ENCODE measurements at places on chromosomes 11 and 22.

DNA sequence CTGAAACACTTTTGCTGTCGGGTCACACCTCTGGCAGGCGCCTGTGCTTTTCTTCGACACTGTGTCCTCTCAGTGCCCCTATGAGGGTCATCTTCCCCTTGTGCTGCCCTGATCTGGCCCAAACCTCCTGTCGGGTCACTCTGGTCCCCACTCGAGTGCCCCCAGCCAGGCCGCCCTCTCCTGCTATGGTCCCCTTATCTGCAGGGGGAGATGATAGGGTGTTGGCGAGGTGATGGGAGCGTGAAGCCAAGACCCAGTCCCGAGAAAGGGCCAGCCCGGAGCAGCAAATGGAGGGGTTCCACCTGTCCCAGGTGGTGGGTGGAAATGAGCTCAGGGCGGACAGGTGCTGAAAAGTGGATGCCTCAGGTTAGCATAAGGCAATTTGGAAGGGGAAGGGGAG is 9.7 kb downstream of the NADSYN1 start:
- DNase-seq: no peak

- no peak for DNase-seq
Measured at GRCh38 chr11:31779374-31779791, 31.7 kb downstream of the PAX6 start.

DNA sequence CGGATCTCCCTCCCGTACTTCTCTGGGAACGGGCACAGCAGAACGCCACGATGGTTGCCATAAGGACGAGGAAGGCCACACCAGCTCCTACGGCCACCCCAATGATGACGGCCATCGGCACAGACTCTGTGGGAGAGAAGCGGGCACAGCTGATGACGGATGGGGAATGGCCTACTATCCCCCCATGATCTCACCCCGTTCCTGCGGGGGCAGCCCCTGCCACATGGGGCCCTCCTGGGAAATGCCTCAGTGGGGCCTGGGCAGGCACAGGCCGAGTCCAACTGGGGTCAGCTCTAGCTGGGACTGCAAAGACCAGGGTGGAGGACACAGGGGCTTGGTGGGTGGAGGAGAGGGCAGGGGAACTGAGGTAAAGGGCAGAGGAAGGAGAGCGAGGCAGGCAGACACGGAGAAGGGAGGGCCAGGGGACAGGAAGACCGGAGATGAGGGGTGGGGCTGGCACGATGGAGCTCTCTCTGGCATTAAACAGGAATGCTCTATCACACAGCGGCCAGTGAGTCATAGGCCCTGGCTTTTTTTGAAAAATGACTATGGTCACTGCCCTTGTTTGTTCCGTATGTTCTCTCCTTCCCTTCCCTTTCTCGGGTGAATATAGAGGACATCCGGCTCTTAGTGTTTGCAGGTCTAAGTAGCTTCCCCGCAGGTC is 76.0 kb downstream of the ST3GAL4 start:
- no peak for DNase-seq

DNA sequence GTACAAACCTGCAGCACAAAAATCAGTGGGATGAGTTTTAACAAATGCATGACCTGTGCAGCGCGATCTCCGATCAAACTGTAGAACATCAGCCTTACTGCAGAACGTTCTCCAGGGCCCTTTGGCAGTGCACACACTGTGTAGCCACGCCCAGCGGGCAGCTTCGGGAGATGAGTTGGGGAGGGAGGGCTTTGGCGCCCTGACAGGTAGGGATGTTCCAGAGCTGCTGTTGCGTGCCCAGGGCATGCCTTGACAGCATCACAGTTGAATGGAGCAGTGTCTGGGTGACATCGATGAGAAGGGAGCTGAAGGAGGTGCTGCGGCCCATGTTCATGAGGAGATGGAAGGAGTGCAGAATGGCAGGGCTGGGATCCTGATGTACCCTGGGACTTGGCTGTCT is 80.2 kb downstream of the TBC1D22A start:
- no peak for DNase-seq

DNA sequence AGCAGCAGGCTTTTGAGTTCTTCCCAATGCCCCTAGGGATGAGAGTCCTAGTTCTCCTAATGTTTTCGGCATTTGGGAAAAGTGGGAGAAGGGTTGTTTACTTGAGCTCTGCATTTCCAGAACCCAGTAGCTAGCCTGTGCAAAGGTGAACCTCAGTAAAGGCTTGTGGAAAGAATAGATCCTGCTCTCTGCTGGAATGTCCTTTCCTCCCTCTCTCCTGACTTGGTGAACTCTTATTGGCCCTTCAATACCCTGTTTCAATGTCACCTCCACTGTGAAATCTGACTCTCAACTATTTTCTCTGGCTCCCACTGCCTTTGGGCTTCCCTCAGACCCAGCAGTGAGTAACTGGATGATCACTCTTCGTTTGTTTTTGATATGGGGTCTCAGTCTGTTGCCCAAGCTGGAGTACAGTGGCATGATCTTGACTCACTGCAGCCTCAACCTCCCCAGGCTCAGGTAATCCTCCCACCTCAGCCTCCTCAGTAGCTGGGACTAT is 2.4 kb upstream of the UVRAG start:
- DNase-seq: no peak

DNA sequence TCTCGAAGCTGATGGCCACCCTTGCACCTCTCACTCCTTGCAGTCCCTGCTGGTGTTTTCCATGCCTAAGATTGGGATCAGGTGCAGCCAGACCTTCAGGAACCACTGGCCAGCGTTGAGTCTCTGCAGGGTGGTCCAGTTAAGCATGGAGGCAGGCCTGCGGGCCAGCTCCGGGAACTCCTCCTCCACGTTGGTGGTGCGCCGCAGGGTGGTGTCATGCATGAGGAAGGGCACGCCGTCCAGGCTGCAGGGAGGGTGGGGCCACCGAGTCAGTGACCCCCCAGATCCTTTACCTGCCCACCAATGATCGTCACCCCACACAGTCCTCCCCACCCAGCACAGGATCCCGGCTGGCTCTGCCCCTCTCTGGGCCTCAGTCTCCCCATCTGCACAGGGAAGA is 10.0 kb upstream of the KLHL35 start:
- DNase-seq: no peak

GRCh38 chr11:19848219-19848618 is 135.6 kb downstream of the NAV2 start:
- DNase-seq: no peak

DNA sequence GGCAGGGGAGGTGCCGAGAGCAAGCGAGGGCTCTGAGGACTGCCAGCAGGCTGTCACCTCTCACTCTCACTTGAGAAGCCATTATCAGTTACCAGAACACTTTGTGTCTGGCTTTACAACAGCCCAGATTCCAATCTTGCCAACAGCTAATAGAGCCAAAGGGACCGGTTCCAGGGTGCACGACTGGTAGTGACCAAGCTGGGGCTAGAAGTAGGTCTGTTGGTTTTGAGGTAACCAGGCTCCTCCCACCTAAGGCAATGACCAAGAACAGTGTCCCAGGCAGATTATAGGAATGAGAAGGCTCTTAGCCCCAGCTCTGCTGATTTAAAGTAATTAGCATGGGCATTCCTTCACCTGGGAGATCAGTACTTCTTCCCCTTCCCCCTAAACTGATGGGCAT is 7.2 kb upstream of the IL10RA start:
- no peak for DNase-seq

GRCh38 chr11:124793466-124794278 is 6.5 kb downstream of the MSANTD2 start:
- DNase-seq: no peak

DNA sequence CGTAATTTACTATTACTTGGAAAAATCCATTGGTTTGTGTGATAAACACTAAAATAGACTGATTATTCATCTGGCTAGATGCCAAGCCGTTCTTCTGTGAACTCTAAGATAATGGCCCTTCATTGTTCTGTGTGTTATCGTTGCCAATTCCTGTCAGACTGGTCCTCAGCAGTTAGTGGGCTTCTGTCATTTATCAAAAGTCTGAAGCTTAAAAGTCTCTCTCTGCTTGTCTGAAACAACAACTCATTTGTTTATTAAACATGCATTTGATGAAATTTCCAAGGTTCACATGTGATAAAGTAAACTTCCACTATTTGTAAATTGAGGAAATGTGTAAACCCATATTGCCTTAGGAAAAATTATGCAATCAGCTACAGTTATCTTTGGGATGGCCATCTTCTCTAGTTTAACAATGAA is 21.1 kb upstream of the RDX start:
- no peak for DNase-seq

- no peak for DNase-seq
Measured at GRCh38 chr22:46969961-46970360, 207.5 kb downstream of the TBC1D22A start.

GRCh38 chr22:23836281-23836680 is 2.5 kb downstream of the DERL3 start:
- no peak for DNase-seq

- no peak for DNase-seq
Measured at GRCh38 chr11:122671400-122671891, 15.9 kb downstream of the UBASH3B start.

DNA sequence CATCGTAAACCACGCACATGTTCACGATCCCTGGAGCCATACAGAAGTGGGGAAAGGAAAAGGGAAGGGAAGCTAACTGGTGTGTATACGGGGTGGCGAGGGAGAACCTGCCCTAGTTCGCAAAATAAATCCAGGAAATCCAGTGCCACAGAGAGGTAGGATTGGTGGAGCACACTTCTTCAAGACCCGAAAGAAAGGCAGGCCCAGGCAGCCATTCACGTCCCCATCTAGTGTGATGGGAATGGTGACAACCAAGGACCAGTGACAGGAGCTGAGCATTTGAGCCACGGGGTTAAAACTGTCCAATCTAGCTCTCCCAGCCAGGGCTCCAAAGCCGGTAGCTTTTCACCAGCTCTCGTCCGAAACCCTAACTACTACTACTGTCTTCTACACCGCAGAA is 53.7 kb downstream of the IGSF9B start:
- no peak for DNase-seq

- no peak for DNase-seq
Measured at GRCh38 chr22:32817137-32817730, 15.7 kb downstream of the TIMP3 start.

GRCh38 chr11:3123761-3124733 is 41.1 kb downstream of the OSBPL5 start:
- DNase-seq: no peak

DNA sequence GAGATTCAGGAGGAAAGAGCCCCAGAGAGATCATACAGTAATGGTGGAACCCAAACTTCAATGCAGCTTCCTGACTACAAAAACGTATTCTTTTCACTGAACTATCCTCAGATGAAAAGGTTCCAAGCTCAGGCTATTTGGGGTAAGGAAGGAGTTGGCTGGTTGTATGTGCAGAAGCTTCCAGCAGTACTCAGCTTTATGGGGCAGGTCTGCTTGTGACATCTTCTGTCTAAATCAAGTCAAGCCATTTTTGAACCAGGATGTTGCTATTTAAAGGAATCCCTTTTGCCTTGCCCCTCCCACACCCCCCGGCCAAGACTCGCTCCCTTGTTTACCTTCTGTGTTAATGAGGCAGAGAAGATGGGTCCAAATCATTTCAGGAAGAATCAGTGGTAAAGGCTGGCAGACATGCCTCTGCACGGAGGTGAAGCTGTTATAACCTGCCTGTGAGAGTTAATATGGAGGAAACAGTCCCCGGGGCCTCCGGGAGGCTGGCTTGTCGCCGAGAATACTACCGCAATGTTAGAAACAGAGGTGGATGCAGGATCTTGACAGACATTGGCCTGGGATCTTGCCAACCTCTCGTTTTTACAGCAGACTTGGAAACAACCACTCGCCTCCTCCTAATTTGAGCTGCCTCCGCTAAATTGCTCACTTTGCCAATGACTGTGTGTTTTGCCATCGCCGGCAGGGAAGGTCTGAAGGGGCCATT is 45.4 kb downstream of the TIMP3 start:
- DNase-seq: no peak

- no peak for DNase-seq
Measured at GRCh38 chr11:78319453-78319955, 98.1 kb downstream of the GAB2 start.

GRCh38 chr22:21669026-21669425 is 3.2 kb downstream of the PPIL2 start:
- no peak for DNase-seq

All from stimulated activated CD8-positive, alpha-beta memory T cell treated with anti-CD3 and anti-CD28 coated beads, Interleukin-4, amount 100 ng/mL, for 24 hours (primary cell).